ENCODE measurements at places on chromosomes 5 and 9. TPM values are rescaled to one million over a fixed set of nuclear protein-coding genes. Genes with fewer than 3 reads are reported as not detected.

The HSPB3 gene
- not detected for total RNA-seq

The MCTP1 gene
- total RNA-seq = 11.5 TPM

The UBE2QL1 gene
- total RNA-seq = 1.5 TPM

The HMMR gene
- total RNA-seq = 21.5 TPM

The MAP1B gene
- total RNA-seq = 59.4 TPM

The KIF20A gene
- total RNA-seq = 39.4 TPM

The PBX3 gene
- 11.6 TPM for total RNA-seq

The PHYHD1 gene
- 0.24 TPM for total RNA-seq

The HABP4 gene
- 16.5 TPM for total RNA-seq

The LRRC19 gene
- total RNA-seq = not detected

The ADGRD2 gene
- not detected for total RNA-seq

The NPR3 gene
- 15.3 TPM for total RNA-seq

The INSL4 gene
- 17.9 TPM for total RNA-seq

The GPX3 gene
- total RNA-seq = 19.0 TPM
